Thyroid gland (tissue), 4 donors: ENCODE measurements at places on chromosomes 1 and 21.

- H3K27ac ChIP-seq: no peak overlapping the region
- no peaks in the 10 kb centered on the region for H3K36me3 ChIP-seq
- no peaks in the 10 kb centered on the region for H3K27me3 ChIP-seq
- peak; percentile 26 for DNase-seq
These were observed 28.1 kb upstream of the ACBD6 start for GRCh38 chr1:180530501-180530900.

- no peak for DNase-seq
- no peaks in the 10 kb centered on the region for H3K36me3 ChIP-seq
These were observed 106.6 kb upstream of the SPAG17 start for GRCh38 chr1:118291661-118292060.

- DNase-seq: no peak
- no peaks in the 10 kb centered on the region for H3K27me3 ChIP-seq
- H3K36me3 ChIP-seq: no peaks in the 10 kb centered on the region
- peak overlapping the region; percentile 83 for H3K27ac ChIP-seq
These were observed 211.1 kb downstream of the PBX1 start for GRCh38 chr1:164770131-164770529.

DNA sequence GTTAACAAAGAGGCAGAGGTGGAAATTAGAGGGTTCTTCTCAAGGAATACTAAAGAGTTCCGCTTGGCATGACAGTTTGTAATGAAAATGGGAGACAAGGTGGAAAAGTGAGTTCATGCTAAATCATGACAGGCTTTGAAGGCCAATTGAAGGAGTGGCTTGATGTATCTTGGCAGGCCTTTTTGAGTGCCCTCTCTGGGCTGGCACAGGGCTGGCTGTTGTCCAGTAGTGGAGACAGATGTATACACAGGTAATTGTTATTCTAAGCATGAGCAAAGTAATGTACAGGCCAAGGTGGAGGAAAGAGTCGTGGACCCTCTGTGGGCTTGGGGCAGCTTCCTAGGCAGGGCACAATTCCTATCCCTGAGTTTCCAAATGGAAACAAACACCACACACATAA is 196.7 kb upstream of the GALNT2 start:
- H3K4me3 ChIP-seq: no peak overlapping the region
- H3K27me3 ChIP-seq: no peaks in the 10 kb centered on the region

- peak overlapping the region; percentile 99 for H3K27ac ChIP-seq
- H3K27me3 ChIP-seq: no peaks in the 10 kb centered on the region
- no peaks in the 10 kb centered on the region for H3K36me3 ChIP-seq
- peaks cover 73% of the 10 kb centered on the region for H3K4me1 ChIP-seq
These were observed 79.2 kb downstream of the CD34 start for GRCh38 chr1:207831517-207832327.
